ENCODE measurements at places on chromosomes 13 and 19.

- no peak for DNase-seq
These were observed 4.6 kb downstream of the TM9SF2 start for GRCh38 chr13:99505814-99506269.

DNA sequence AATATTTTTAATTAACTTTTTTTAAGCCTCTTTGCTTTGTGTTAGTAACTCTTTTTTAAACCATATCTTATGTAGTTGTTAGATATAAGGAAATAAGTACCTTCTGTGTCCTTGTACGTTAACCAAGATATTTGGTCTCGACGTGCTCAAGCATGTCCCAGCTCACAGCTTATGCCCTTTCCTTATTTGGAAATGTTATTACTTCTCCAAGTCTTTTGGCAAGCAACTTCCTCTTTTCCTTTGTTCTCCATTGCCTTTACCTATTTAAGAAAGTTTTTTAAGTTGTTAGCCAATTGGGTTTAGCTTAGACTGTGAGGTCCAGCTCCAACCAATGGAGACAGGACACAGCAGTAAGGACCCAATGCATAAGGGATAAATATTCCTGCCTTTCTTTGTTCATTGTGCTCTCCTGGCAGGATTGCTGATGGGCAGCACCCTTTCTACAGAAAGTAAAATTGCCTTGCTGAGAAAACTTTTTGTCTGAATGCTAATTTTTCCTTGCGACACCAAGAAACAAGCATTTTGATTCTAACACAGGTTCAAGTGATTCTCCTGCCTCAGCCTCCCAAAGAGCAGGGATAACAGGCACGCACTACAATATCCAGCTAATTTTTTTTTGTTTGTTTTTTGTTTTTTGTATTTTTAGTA is 5.2 kb downstream of the DKKL1 start:
- no peak for DNase-seq

GRCh38 chr13:83220241-83220640 is 662.0 kb downstream of the SLITRK1 start:
- no peak for DNase-seq

- DNase-seq, result no peak
These were observed 122.9 kb upstream of the MAB21L1 start for GRCh38 chr13:35599384-35599783.

GRCh38 chr19:5341981-5342380 is 1.4 kb upstream of the PTPRS start:
- no peak for DNase-seq

GRCh38 chr19:18589380-18590272 is 1.0 kb downstream of the REX1BD start:
- peak; percentile 64 for DNase-seq

- no peak for DNase-seq
These were observed 42.4 kb downstream of the BBC3 start for GRCh38 chr19:47188507-47189033.

DNA sequence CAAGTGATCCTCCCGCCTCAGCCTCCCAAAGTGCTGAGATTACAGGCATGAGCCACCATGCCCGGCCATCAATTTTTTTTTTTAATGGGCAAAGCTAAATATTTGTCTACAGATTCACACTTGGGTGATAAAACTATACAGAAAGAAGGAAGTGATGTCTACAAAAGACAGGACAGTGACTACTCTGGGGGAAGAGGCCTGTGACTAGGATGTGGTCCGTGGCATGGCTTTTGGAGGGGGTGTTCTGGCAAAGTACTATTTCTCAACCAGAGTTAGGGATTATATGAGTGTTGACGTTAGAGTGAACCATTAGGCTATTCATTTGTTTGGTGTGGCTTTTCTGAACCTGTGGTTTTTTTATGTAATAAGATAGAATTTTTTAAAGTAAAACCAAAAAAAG is 42.7 kb downstream of the INSR start:
- DNase-seq, result no peak

DNA sequence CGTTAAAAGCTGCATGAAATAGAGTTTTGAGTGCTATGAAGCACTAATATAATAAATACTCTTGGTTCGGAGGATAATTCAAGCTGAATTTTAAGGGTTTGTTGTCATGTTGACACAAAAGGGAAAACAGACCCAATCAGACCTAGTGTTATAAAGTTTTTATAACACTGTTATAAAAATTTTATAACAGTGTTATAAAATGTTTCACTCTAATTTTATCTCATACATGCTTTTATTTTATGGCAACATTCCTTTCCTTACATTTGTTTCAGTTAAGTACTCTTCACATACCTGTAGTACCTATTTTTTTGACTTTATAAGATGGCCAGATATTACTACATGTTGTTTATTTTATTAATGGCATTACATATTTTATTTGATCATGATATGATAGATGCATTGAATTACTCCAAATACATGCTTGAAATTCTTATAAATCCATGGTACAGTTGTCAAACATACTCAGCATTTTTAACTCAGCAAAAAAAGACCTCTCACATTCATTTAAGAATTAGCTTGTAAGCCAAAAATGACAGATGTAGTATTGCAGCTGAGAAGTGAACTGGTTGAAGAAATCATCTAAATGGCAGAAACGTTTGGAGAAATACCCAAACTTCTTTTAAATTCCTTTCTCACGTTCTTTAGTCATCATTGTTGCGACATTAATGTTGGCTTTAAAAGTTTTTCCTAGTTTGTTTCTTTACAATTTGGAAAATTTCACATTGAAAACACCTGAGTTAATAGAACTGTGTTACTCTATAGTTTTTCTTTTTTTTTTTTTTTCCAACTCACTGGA is 104.5 kb downstream of the PIBF1 start:
- no peak for DNase-seq

DNA sequence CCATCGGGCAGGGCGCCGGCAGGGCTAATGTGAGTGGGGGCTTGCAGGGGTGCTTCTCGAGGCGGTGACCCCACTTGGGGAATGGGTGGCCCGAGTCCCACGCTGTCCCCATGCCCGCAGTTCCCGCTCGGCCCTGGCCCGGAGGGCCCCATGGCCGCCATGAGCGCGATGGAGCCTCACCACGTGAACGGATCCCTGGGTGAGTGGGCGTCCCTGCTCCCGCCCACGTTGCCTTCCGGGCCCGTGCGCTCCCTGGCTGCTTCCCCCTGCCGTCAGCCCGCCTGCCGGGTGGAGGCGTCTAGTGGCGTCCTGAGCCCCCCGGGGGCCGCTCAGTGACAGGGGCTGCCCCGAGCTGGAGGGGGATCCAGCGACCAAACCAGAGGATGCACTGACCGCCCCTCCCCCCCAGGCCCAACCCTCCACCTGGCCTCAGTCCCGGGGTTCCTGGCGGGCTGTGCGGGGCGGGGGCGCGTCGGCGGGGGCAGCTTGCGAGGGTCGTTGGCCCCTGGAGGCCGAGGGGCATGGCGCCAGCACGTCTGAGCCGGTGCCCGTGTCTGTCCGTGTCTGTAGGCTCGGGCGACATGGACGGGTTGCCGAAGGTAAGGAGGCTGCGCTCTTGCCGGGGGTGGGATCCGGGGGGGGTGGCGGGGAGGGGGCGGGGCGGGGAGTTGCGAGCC is 4.8 kb downstream of the ISYNA1 start:
- DNase-seq, result no peak

GRCh38 chr19:29806098-29806866 is 5.5 kb upstream of the CCNE1 start:
- DNase-seq, result peak; percentile 21

- DNase-seq, result no peak
These were observed 205.4 kb downstream of the PDS5B start for GRCh38 chr13:32791545-32792172.

GRCh38 chr19:29264897-29265296 is 51.9 kb upstream of the UQCRFS1 start:
- no peak for DNase-seq

GRCh38 chr19:19232261-19232721 is 20.5 kb downstream of the NCAN start:
- DNase-seq, result no peak

DNA sequence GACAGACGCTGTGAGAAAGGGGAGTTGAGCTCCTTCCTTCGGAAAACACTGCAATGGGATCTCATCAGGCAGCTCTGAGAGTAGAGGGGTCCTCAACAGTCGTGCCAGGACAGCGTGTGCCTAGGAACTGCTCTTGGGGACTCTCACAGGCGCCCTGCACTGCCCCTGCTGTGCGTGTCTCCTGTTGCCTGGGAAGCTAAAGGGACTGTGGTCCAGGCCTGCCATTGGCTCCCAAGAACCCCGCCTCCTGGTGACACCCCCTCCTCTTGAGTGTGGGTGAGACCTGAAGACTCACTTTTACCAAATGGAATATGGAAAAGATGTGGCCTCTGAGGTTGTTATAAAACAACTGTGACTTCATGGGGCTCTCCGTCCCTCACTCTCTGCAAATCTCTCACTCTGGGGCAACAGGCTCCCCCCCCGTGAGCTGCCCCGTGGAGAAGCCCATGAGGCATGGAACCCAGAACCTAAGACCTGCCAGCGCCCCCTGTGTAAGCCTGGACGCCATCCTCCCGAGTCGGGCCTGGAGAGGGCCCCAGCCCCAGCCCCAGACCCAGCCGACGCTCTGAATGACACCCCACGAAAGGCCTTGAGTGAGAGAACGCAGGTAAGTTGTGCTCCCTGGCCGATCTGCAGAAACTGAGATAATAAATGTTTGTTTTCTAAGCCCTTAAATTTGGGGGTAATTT is 302.7 kb downstream of the FGF9 start:
- DNase-seq, result no peak

- no peak for DNase-seq
These were observed 8.0 kb downstream of the GPATCH1 start for GRCh38 chr19:33089010-33089409.

GRCh38 chr13:73901324-73902068 is 232.7 kb downstream of the KLF12 start:
- DNase-seq, result no peak

- DNase-seq, result peak; percentile 4
These were observed 101.5 kb upstream of the ZNF492 start for GRCh38 chr19:22532388-22533300.

DNA sequence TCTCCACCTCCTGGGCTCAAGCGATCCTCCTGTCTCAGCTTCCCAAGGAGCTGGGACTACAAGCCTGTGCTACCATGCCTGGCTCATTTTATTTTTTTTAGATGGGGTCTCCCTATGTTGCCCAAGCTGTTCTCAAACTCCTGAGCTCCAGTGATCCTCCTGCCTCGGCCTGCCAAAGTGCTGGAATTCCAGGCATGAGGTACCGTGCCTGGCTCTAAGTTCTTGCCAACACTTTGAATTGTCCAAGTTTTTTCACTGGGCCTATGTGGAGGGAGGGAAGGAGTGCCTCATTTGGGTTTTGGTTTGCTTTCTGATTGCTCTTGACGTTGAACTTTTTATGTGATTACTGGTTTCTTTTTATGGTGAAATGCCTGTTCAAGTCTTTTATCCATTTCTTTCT is 4.4 kb upstream of the UNC13A start:
- no peak for DNase-seq

DNA sequence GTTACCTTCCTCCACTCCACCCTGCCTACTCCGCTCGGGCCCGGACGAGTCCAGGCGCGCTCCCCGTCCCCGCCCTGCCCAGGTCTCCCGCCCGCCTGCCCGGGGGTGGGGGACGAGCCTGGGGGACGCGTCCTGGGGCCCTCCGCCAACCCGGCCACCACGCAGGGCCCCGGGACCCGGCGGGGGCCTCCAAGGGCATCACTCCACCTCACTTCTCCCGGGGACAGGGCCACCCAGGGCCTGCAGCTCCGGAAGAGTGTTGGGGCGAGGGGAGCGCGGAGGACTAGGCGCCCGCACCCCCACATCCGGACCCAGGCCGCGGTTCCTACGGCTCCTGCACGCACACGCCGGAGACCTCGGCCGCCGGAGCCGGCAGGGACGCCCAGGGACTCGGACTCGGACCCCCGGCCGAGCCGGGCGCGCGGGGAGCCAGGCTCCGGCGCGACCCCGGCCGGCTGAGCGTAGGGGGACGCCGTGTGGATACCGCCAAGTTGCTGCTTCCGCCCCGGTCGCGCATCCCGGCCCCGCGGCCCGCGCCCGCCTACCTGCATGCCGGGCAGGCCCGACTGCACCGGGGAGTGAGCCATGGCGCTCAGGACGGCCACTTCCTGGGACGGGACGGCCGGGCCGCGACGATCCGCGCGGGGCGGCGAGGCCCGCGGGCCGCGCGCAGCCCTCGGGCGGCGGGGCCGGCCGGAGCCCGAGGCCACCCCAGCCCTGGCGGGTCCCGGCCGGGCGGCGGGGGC is 534 bp downstream of the STK24 start:
- DNase-seq, result peak; percentile 24

GRCh38 chr19:7124782-7125181 is 55.3 kb downstream of the ZNF557 start:
- no peak for DNase-seq

DNA sequence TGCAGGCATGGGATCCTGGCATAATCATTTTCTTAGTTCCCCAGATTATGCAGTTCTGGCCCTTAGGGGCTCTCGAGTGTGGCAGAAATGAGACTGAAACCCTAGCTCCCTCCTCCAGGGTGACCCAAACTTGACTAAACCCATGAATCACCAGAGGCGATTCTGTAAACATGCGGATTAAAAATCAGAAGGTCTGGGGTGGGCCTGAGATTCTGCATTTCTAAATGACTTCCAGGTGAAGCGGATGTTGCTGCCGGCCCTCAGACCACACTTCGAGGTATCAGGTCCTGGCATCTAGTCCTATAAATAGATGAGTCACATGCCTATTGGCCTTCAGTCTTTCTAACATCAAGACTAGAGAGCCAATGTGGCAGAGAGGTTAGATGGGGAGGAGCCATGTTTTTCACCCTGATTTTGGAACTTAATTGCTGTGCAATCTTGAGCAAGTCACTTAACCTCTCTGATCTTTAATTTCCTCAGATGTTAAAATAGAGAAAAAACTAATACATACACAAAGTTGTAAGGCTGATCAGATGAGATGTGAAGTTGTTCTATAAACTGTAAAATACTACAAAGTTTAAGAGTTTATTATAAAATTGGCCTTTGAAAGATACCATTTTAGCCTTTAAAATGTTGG is 431.2 kb downstream of the FOXO1 start:
- peak; percentile 70 for DNase-seq

DNA sequence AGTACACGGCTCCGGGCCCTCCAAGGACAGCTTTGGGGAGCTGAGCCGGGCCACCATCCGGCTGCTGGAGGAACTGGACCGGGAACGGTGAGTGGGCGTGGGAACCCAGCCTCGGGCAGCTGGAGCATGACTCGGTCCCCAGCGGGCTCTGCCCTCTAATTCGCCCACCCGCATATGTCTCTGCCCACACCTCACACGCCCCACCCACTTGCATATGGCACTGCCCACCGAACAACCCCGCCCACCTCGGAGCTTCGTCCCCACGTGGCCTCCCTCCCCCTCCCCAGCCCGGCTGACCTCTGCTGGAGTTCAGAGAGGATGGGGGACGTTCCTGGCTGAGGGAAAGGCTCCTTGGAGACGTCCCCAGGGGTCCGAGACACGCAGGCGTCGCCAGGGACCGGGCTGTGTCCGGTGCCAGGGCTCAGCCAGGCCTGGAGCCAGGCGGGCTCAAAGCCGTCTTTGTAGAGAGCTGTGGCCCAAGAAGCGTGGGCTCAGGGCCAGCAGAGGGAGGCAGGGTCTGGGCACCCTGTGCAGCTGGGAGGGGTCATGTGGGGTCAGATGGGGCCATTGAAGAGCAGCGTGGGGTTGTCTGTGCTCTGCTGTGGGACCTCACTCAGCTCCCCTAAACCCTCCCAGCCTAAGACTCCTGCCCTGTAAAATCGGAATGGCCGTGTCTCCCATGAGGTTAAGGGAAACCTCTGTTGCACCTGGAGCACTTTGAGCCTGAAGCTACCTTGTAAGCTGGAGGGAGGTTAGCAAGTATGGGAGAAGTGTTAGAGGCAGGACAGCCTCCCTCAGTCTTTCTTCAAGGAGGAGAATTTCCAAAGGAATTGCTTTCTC is 3.8 kb downstream of the APC2 start:
- DNase-seq, result peak; percentile 59

All from RPMI7951 (cell line).